ENCODE measurements at places on chromosomes 13 and 19.

- no peak for DNase-seq
Measured at GRCh38 chr19:14941189-14941588, at the start of gene OR7C2. OR7C2 (plus strand) TSS chr19:14941489; CDS start chr19:14941489, 0 bp downstream.

DNA sequence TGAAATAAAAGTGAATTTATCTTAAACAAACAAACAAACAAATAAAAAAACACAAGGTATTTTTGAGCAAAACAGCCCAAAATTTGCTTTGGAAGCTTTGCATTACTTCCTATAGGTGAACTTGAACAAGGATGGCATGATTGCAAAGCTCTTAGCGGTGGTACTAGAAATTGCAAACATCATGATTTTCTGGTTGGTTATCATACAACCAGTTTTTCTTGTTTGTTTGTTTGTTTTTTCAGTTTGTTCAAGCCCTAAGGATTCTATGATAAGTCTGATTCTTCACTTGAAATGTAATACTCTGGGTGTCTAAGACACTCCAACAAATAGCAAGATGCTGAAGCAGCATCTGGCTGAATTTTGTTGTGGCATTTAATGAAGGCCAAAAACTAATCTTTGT, 15.9 kb downstream of the DCLK1 start:
- no peak for DNase-seq

DNA sequence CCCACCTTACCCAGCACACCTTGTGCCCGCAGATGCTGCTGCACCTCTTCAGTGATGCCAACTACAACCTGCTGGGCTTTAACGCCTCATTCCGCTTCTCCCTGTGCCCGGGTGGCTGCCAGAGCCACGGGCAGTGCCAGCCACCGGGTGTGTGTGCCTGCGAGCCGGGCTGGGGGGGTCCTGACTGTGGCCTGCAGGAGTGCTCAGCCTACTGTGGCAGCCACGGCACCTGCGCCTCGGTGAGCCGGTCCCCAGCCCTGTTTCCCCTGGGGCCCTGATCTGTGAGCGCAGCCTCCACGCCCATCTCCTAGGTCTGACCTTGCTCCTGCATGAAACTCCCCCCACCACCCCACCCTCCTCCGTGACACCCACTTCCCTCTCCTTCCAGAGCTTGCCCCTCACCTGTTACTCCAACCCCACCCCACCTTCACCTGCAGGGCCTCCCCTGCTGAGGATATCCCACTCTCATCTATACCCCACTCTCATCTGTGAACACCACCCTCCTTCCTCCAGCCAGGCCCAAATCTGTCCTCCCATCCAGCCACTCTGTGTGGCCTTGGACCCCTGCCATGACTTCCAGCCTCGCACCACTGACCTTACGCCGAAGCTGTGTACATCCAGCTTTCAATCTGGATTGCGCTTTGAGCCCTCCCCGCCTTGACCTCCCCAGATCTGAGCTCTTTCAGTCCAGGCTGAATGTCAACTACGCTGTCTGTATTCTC, 8.7 kb downstream of the MEGF8 start:
- DNase-seq = no peak

GRCh38 chr19:40567040-40567749, 9.5 kb upstream of the SHKBP1 start:
- no peak for DNase-seq

DNA sequence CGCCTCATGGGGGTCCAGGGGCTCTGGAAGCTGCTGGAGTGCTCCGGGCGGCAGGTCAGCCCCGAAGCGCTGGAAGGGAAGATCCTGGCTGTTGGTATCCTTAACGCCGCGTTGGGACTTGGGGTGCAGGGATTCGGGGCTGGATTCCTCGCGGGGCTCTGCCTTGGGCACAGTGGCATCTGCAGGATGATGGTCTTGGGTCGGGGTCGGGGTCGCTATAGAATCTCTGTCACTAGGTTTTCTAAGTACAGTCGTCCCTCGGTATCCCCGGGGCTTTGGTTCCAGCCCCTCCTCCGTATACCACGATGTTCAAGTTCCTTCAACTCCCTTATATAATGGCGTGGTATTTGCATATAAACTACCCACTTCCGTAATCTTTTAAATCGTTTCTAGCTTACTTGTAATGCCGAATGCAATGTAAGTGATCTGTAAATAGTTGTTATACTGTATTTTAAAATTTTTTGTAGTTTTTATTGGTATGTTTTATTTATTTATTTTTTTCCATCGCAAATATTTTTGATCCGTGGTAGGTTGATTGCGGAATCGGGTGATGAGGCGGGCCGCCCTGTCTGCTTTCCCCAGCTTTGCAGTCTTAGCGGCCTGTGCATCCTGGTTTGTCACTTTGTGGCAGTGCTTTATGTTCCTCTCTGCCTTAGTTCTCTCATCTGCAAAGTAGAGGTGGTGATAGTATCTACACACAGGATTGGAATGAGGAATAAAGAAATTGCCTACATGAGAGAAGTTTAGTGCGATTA, 606 bp downstream of the ERCC5 start:
- DNase-seq = no peak

DNA sequence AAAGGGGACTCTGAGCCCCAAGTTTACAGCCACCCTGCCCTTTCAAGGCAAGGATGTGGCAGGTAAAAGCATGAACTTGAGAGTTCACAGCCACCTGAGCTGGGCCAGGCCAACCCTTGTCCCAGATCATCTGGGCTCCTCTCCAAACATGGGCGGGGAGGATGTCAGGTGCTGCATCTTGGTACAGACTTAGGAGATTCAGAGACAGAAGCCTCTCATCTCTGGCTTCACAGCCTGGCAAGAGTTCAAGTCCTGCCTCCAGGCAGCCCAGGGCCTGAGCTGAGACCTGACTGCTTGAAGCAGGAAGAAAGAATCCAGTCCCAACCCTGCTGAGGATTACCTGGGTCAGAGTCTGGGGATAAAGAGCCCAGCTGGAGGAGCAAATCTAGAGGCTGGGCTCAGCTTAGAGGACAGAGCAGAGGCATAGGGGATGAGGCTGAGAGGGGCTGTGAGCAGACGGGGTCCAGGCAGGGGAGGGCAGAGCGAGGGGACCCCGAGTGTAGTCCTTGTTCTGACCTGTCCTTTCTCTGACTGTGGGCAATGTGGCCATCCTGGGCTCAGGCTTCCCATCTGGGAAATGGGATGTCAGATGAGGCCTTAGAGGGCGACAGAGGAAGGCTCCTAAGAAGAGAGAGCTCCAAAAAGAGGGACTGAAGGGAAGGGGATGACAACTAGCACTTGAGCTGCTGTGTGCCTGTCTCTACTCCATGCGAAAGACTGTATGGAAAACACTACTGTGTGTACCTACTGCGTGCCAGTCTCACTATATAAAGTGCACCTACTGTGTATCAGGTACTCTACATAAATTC, 6.6 kb upstream of the OR10H5 start:
- DNase-seq = no peak

DNA sequence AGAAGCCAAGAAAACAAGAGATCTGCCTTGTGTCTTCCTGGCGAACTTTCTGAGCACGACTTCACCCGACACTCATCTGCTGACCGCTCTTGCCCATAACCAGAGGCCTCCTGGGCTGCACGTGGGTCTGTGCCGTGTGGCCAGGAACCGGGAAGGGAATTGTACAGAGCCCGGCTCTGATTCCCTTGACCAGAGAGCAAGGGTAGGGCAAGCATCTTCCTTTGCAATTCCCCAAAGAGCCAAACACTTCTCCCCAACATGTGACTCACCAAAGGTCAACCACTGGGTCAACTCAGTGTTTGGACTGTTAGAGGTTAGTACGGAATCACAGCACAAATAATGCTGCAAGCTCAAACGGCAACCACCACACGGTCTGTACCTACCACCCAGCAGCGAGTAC, 48.9 kb downstream of the KLF2 start:
- DNase-seq = no peak

- no peak for DNase-seq
Measured at GRCh38 chr13:74067818-74068217, 66.4 kb downstream of the KLF12 start.

GRCh38 chr19:4504297-4504701, 14.0 kb downstream of the PLIN4 start:
- DNase-seq = no peak

GRCh38 chr13:28533441-28534166, 38.7 kb upstream of the FLT1 start:
- DNase-seq = no peak

GRCh38 chr13:25170554-25171111, 1.5 kb downstream of the AMER2 start:
- no peak for DNase-seq

DNA sequence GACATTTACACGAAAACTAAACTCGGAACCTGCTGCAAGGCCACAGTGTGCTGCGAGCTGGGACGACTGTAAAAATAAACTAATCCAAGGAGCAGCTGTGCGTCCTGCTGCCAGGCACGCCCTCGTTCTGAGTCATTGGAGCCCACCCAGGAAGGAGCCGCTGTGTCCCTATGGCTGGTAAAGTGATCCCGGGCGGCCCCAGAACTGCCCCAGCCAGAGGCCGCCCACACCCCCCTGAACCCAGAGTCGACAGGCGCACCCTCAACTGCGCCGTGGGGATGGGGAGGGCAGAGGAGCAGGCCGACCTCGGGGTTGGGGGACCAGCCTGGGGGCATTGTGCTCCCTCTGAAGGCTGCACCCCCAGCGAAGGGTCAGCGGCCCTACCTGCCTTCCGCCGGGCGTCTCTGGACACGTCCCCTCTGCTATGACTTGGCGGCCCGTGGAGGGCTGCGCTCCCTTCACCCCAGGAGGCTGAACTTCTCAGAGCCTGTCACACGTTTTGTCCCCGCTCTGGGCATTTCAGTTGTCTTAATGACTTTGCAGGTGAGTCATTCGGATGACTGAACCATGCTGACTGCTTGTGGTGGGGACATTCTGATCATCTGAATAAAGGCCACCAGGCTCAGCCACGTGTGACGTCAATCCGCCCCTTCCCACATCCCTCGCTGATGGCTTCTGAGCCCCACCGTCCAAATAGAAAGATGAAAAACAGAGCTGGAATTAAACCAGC, 42.7 kb downstream of the ADPRHL1 start:
- no peak for DNase-seq

GRCh38 chr13:86795858-86796257, 875.3 kb upstream of the SLITRK5 start:
- no peak for DNase-seq

- no peak for DNase-seq
Measured at GRCh38 chr13:36453516-36453915, 21.2 kb downstream of the CCNA1 start.

DNA sequence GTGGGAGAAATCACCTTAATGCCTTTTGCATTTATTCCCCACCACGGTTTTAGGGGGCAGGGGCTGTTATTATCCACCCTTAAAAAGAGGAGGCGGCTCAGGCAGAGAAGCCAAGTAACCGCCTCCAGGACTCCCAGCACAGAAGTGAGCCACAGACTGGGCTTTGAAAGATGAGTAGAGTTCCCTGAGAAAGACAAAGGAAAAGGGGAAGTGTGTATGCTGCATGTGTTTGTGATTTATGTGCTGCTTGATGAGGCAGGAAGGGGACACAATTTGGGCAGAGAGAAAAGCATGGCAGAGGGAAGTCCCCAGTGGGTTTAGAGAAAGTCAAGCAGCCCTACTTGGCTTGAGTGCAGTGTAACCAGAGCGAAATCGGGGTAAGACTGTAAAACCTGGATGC, 85.0 kb downstream of the DOCK9 start:
- no peak for DNase-seq

GRCh38 chr19:46924874-46925547, 64.2 kb downstream of the ARHGAP35 start:
- no peak for DNase-seq

DNA sequence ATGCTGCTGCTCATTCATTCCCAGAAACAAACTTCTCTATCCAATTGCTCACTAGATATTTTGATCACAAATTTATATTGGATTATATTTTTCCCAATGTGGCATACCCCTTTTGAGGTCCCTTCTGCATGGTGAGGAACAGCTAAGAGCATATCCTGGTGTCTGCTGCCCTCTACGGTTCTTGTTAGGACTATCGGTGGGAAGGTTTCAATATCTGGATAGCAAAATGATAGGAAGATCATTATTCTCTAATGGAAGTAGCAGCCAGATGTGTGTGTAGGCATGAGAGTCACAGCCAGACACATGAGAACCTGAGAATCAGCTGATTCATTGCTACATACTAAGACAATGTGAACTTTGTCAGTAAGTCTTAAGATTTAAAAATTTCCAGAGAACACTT, 1422.4 kb upstream of the MIR17HG start:
- DNase-seq = no peak

DNA sequence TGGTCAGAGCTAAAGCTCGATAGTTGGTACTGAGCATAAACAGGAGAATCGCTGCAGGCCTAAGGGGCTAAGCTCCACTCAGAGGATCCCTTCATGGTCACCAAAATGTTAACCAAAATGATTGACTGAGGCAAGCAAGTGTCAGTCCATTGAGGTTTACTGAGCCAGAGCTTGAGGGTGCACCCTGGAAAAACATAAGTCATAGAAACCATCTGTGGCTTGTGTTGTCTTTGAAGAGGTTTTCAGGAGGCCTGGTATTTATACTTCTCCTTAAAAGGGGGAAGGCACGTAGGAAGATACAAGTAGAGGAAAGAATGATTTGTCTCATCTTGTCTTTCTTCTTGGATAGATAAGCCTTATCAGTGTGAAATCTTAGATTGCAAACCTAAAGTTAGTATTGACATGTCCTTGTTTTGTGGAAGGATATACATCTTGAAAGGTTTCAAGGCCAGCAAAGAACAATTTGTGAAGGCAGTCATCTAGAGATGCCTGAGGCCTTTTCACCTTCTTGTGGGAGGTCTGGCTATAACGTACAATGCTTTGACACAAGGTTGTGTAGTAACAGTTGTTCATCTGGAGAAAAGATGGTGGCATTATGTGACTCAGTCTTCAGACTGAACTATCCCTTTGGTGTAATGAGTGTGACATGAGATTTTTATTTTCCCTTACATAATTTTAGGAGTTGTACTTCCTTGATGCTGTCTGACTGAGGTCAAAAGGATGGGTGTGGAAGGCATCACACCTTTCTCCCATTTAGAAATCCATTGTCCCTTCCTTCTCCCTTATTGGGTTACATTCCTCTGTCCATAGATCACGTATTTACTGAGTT, 14.7 kb upstream of the CEACAM6 start:
- no peak for DNase-seq

DNA sequence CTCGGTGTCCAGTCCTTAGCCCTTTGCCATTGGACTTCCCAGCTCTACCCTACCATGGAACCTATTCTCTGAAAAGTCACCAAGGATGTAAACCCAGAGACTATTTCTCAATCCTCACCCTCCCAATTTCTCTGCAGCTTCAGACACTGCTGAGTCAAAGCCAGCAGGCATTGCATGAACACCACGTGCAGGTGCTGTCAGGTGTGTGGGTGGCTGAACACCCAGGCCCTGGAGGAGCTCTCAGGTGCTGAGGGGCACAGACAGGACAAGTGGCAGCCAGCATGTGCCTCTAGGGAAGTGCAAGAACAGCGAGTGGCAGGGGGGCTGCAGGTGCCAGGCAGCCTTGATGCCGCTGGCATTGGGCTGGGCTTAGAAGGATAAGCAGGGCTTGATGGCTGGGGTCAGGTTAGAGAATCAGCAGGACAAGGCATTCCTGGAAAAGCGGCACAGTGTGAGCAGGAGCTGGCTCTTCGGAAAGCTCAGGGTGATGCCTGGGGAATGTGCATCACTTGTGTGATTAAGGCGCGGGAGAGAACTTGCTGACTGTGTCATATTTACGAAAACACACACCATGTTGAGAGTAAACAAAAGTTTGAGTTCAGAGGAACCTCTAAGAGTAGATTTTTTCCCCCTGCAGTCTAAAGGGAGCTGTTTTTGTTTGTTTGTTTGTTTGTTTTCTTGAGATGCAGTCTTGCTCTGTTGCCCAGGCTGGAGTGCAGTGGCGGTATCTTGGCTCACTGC, 83.8 kb downstream of the LNX2 start:
- no peak for DNase-seq

Data from cortex of kidney (tissue), 1 donor.